DMS153 (cell line): ENCODE measurements at places on chromosomes 7 and 10.
A peak's percentile ranks its signal among the peaks of the same experiment; 100 is the strongest.

DNA sequence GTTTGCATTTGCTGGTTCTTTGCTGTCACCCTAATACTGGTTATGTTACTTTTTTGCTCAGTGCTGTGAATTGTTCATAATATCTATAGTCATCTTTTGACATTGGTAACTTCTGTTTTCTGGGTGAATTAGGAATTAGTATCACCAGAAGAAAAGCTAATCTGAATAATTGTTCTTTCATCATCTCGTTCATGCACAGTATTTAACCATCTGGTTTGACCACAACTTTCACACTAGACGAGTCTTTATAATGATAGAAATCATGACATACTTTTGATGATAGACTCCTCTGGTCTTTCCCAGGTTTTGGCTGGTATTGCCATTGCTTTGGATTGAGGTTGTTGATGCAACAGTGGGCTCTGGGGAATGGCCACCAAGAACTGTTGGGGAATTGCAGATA lies 25.1 kb downstream of the SGPL1 start:
- no peak for DNase-seq

- no peak for DNase-seq
Measured at GRCh38 chr10:124415210-124415609, 3.5 kb downstream of the OAT start.

- DNase-seq: no peak
Measured at GRCh38 chr7:37481722-37482288, 33.1 kb upstream of the ELMO1 start.

GRCh38 chr7:137695942-137696341 lies 150.8 kb downstream of the DGKI start:
- DNase-seq: no peak

DNA sequence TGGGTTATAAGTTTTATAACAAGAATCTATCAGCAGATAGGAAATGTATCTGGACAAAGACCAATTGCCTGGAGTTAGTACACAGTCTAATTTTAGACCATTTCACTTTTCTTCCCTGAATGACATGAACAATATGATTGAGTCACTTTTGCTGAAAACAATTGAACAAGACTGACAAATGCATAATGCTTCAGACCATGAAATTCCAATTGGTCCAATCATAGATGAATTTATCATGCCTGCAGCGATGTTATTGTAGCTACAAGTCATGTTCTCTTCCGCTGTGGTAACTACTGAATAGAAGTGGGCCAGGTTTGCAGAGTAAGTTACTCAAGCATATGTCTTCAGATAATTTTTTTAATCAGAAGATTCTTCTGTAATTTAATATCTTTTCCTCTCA lies 73.4 kb downstream of the VSTM2A start:
- DNase-seq: no peak

DNA sequence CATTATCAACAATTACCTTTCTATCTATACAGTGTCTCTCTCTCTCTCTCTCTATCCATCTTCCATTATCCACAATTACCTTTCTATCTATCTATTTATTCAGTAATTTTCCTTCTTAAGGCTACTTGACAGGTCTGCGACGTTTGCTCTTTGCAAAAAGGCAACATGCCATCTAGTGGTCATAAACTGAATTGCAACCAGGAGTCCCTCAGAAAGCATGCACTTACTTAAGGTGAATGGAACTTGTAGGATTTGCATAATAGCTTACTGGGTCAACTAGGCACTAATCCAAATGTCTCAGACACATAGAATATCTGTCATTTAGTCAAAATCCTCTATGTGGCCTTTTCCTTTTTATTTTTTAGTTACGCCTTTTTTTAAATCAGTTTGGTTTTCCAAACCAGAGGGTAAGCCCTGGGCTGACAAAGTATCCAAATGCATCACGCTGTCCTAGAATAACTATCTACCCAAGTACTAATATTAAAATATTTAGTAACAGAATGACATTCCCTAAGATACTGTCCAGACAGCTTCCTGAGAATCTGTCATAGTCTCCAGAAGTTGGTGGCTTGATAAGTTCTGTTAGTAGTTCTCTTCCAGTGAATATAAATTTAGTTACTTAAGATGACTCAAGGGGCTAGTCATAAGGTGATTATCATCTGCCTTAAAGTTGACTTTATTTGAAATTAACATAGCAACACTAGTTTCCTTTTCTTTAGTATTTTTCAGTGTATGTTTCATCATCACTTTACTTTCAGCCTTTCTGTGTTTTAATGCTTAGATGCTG lies 208.3 kb downstream of the PPP1R3A start:
- peak; percentile 62 for DNase-seq

GRCh38 chr10:15482156-15482555 lies 111.1 kb upstream of the FAM171A1 start:
- DNase-seq: no peak

DNA sequence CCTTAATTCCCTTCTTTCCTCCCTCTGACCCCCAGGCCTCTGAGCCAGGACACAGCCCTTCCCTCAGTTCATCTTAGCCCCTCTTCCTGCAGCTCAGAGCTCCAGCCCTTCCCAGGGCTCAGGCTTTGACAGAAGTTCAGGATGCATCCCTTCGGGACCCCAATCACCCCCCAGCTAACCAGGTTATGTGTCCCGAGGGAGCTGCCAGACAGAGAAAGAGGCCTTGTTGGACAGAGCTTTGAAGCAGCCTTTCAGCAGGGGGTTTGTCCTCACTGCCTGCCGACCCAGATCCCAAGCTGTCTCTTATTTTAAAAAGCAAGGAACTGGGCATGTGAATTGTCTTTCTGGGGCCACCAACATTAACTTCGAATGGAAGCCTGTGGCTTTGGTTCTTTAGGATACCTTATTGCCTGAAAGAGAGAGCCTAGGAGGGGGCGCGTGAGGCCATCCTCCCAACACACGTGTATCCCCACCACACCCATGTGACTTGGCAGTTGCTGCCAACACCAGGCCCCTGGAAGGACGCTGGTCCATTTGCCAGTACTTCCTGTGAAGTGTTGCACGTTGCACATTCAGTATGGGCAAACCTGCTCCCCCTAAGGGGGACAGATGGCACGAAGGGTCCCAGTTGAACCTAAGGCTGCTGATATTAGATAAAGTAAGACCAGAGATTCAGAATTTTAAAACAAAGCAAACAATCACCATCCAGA lies 858 bp downstream of the CCDC136 start:
- DNase-seq: no peak

- no peak for DNase-seq
Measured at GRCh38 chr10:119383174-119383856, 159.2 kb downstream of the RGS10 start.

DNA sequence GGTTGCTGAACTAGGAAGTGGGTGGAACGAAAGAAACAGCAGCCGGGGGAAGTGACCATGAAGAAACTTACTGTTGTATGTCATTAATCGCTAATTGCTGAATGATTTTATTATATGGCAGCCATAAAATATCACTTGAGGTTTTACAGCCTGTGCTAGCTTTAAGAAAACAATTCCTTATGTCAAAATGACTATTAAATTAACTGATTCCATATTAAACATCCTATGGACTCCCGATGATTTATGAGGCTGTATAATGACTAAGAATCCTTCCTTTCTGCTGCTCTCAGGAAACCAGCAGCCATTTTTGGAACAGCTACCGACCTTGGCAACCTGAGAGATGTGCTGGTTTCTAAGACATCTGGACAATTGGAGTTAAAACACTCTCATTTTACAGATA lies 421.9 kb downstream of the SORCS3 start:
- DNase-seq: no peak

DNA sequence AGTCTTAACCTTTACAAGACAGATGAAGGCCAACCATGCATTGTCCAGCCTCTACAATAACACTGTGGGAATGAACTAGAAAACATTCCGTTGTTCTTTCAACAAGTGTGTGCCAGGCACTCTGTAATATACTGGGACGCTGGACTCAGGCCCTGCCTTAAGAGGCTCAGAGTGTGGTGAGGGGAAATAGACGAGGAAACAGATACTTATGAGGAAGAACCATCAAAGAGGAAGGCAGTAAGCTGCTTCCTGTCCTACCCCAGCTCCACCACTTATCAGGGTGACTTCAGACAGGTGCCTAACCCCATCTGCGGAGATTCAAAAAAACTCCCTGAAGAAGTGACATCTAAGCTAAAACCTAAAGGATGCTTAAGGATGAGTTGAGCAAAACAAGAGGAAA lies 8.9 kb upstream of the TRIM8 start:
- no peak for DNase-seq

GRCh38 chr10:688312-689120 lies 952 bp downstream of the DIP2C start:
- DNase-seq: no peak

- no peak for DNase-seq
Measured at GRCh38 chr10:60960913-60961312, 16.9 kb upstream of the RHOBTB1 start.

DNA sequence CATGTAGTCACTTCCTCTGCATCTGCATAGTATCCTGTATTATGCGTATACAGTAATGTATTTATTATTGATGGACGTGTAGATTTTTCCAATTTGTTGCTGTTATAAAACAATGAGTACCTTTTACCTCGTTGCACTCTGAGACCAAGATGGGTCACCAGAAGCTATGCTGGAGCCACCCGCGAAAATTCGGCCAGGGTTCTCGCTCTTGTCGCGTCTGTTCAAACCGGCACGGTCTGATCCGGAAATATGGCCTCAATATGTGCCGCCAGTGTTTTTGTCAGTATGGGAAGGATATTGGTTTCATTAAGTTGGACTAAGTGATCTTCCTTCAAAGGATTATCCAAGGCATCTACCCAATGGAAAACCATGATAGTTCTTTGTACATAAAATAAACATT lies 1.0 kb downstream of the PSMC2 start:
- DNase-seq: no peak

GRCh38 chr7:137563981-137564380 lies 220.4 kb upstream of the PTN start:
- DNase-seq: no peak

- DNase-seq: no peak
Measured at GRCh38 chr7:155733582-155734444, 78.5 kb downstream of the SHH start.

DNA sequence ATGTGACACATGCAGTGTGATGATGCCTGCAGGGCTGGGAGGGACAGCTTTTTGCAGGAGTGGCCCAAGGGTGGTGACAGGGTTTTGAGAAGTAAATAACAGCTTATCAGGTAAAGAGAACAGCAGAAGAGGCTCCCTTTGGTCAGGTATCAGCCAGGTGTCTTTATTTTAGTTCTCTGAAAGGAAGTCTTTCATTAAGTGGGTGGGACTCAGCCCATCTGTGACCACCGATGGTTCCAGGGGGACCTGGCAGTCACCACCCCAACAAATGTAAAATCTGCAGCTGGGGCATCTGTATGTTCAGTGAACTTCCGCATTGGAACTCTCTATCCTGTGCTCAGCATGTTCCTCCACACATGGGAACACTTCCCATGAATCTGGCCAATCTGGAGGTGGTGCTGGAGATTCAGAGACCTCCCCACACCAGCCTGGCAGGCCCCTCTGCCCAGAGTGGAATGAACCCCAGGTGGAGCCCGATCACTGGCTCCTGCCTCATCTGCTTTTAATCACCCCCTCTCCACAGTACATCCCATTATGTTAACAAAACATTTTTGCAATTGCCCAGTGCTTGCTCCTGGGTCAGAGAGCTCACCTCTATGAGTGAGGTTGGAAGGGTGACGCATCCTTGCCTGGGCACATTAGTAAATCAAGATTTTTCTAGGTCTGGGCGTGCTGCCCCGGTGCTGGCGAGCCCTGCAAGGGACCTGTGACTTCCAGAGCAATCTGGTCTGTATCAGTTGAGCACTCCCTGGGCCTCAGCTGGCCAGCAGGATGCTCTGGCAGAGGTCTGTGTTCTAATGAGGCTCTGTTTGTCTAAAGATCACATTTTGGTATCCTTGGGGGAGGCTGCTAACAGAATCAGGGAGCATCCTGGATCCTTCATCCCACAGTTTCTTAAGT lies 140.4 kb upstream of the GDF10 start:
- DNase-seq: no peak

- DNase-seq: no peak
Measured at GRCh38 chr7:148146346-148146745, 444.2 kb upstream of the C7orf33 start.

DNA sequence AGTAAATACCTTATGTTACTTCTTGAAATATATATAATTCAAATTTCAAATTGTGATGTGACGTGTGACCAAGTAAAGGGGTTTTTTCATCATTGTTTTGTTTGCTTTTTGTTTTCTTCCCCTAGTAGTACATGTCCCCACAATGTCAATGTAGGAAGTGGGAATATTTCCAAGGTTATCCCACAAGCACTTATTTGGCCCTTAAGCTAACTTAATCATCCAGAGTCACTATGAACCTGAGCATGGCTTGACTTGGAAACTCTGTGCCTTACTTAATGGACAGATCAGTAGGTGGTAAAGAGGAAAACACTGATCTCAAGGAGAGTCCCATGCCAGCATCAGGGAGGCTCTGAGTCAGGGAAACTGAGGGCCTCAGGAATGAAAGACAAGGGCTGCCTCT lies 569.3 kb upstream of the IGFBP3 start:
- DNase-seq: no peak

DNA sequence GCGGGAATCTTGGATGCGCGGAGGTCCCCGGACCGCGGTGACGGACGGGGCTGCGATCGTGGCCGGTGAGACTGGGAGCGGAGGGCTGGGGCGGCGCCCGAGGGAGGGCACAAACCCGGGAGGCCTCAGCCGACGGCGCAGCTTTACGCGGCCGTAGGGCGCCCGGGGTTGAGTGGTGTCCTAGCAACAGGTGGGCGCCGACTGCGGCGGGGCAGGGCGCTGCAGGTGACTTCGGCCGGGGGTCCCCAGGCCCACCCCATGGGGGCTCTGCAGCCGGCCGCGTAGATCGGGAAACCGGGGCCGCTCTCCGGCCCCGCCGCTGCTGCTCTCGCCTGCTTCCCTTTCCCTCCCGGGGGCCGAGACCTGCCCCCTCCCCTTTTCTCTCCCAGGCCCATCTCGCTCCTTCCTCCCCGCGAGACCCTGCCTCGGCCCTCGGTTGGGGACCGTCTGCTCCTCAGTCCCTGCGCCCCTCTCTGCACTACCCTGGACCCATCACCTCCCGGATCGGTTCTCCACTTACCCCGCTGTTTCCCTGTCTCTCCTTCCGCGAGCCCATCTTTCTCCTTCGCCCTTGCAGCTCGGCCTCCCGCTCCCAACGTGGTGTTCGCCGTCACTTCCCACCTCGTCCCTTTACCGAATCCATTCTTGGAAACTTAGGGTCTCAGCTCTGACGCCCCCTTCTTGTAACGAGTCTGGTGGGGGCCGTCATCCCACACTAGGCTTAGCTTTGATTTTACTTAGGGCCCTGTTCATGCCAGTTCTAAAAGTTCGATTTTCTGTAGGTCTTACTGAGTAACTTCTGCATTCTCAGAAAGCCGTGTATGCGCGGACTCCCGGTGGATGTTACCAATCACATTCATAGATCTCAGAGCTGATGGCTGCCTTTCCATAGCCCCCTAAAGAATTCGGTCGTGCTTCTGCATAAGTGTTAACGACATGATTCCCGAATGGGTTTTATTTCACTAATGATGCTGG lies 18.5 kb upstream of the ACBD5 start:
- DNase-seq: no peak

DNA sequence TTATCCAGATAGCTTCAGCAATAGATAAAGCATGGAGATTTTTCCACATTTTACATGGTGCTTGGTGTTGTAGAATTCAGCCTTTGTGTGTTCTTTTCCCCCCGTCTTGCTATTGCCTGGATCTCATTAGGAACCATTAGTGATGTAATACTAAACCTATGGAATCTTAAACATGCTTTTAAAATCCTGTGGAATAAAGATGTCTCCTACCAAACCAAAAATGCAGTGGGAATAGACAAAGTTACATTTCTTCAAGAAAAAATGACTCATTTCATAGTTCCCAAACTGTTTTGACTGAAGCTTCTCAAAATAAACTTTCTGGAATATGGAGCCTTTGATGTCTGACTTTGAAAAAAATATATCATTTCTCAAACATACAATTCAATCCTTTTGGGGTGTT lies 44.0 kb downstream of the CALD1 start:
- DNase-seq: no peak
